ENCODE measurements at places on chromosomes 13 and 19. TPM values are rescaled to one million over a fixed set of nuclear protein-coding genes. Genes with fewer than 3 reads are reported as not detected.

DNA sequence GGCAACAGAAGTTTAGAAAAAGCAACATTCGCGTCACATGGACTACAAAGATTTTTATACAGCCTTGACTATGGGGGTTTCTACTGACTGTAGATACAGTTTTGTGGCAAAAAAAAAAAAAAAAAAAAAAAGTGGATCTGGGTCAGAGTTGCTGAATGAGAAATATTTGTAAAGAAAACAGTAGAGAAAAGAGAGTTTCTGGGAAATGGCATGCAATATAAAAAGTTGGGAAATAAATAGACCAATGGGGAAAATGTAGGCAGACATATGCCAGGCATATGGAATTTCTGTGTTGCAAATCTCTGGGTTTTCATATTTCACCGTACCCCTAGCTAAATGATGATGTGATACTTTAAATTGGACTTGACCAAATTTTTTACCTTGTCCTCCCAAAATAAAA is 315.3 kb downstream of the EFNB2 start:
- DNase-seq = no peak

DNA sequence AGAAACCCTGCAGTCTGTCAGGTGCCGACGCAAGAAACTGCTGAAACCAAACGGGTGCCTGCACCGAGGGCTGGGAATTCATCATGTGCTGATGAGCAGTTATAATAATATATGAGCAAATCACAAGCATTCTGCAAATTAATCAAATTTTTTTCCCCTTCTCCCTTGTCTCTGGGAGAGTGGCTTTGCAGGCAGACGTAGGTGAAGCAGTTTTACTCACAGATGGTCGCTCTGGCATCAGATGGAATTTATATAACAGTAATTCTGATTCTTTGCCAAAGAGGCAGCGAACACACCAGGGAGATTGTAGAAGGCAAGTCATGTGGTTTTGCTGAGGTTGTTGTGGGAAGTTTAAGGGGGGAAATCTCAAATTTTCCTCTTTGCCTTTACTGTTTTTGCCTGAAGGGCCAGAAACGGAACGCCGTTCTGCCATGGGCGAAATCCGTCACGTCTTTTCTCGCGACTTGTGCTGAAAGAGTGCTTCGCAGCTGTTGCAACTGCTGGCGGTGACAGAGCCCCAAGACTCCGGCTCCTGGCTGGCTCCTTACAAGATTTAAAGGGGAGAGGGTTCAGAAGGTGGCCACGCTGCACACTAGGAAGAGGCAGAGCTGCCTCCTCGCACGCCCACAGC is 320.1 kb downstream of the ZNF536 start:
- no peak for DNase-seq

DNA sequence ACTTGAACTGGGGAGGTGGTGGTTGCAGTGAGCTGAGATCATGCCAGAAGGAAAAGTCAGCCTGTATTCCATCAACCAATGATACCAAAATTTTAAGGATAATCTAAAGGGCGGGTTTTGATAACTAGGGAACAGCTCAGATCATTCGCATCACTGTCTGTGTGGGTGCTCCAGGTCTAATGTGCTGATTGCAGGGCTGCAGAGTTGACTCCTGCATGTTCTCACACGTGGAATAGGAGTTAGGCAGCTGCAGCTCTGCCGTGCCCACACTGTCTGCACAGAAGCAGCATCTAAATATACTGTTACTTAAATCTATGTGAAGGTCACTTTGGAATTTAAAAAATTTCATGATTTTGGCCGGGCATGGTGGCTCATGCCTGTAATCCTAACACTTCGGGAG is 4.3 kb upstream of the PARP4 start:
- no peak for DNase-seq

POU4F1 gene
- polyA plus RNA-seq = 0.03 TPM

NEK3 gene
- 45.6 TPM for polyA plus RNA-seq

DNA sequence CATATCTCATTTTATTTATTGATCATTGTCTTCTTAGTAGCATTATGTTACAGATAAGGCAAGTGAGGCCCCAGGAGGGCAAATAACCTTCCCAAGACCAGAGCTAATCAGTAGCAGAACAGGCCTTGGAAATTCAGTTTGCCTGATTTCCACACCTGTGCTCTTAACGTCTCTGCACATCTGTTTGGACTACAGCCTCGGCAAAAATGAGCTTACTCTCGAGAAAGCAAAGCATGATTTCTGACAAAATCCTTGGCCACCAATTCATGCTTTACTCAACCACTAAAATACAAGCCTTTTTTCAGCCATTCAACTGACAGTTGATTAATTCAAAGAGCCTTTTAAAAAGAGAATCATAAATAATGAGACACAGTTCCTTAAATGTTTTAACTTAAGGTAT is 309.3 kb upstream of the HTR2A start:
- DNase-seq = no peak

DNA sequence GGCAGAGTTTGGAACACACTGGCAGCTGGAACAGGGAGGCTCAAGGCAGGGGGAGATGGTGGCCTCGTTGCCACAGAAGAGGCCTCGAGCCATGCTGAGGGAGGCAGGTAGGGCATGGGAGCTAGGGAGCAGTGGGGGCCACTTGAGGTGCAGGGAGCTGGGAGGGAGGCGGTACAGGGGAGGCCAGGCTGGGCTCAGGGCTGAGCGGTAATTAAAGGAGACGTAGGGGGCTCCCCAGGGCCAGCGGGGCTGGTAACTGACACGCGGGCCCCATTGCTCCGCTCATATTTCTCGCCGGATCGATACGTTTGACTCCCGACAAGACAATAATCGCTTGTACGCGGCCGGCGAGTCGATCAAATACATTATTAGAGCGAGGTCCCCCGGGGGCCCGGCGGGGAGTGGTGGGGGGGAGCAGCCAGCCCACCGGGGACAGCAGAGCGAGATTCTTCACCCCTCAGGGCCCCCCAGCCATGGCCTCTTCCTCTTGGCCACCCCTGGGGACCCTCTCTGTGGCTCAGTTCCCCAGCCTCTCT is 2.4 kb upstream of the POU2F2 start:
- no peak for DNase-seq

DNA sequence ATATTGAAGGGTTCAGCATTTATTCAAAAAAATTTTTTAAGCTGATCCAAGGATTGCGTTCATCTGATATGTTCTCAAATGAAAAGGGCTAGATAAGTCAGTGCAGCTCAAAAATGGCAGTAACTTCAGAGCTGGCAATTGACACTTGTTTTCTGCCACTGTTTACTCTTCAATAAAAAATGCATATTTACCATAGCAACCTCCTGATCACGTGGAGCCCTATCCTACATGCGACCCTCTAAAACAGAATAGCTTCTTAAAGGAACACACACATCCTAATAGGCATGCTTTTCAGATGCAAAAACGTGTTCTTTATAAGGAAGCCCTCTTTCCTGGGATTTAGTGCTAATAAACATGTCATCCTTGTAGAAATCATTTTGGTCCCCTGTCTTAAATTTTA is 150.2 kb downstream of the ZNF536 start:
- no peak for DNase-seq

GRCh38 chr19:14901675-14902260 is 15.8 kb upstream of the OR7A17 start:
- no peak for DNase-seq

DNA sequence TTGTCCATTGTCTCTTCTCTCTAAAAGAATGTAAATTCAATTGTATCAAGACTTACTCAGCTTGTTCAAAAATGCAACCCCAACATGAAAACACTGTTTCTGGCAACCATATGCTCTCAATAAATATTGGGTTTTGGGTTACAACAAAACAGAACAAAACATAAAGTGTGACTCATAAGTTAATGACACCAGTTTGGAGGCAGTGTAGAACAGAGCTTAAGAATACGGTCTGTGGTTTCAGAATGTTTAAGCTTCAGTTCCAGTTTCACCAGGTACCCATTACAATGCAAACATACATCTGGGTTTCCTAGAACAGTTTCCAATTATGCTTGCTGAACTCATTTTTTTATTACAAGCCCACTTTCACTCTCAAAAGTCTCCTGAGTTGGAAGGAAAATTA is 285.8 kb upstream of the PCDH9 start:
- DNase-seq = no peak

ZNF253 gene
- 37.6 TPM for polyA plus RNA-seq

- no peak for DNase-seq
Measured at GRCh38 chr19:38971672-38972071, 3.9 kb downstream of the FBXO17 start.

SIGLECL1 gene
- not detected for polyA plus RNA-seq

DNA sequence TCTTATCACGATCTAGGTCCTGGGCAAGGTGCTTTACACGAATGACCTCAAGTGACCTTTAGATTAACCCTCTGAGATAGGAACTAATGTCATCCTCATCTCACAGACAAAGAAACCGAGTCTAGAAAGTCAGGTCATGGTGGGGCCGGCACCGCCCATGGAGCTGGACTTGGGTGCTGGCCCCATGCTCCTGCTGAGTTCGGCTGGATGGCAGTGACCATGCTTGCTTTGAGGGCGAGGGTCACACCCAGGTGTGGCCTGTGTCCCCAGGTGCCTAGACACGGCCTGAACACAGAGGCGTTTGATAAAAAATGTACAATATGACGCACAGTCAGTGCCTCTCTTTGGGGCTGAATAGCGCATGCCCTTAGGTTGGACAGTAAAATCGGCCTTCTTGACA is 26.8 kb downstream of the COL4A2 start:
- no peak for DNase-seq

- no peak for DNase-seq
Measured at GRCh38 chr19:33957804-33958203, 161.1 kb downstream of the KCTD15 start.

LRG1 gene
- 0.90 TPM for polyA plus RNA-seq

DNA sequence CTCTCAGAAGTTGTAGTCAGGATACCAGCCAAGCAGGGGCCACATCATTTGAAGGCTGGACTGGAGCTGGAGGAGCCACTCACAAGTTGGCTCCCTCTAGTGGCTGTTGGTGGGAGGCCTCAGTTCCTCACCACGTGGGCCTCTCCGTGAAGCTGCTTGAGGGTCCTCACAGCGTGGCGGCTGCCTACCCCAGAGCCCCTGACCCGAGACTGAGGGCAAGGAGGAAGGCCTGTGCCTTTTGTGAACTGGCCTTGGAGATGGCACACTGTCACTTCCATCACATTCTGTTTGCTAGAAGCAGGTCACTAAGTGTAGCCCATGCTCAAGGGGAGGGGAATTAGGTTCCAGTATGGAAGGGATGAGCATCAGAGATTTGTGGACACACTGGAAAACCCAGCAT is 14.6 kb downstream of the GNA11 start:
- DNase-seq = peak; percentile 33

ZNF419 gene
- 26.3 TPM for polyA plus RNA-seq

LNX2 gene
- 13.4 TPM for polyA plus RNA-seq

DNA sequence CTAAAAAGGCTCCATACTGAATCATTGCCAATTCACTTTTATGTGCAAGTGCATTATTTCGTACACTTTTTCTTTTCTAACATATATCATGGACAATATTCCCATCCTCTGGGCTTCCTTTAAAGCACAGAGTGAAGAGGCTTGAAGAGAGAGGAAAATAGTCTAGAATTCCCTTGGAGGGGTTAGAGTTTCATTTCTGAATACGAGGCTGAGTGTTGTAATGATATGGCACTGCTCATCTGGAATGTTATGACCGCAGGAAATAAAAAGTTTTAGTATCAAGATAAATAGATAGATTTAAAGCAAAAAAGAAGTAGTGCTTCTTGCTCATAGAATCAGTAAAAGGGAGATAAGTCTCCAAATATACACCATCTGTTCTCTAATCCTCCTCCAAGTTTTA is 412.3 kb upstream of the SLITRK1 start:
- no peak for DNase-seq

DNA sequence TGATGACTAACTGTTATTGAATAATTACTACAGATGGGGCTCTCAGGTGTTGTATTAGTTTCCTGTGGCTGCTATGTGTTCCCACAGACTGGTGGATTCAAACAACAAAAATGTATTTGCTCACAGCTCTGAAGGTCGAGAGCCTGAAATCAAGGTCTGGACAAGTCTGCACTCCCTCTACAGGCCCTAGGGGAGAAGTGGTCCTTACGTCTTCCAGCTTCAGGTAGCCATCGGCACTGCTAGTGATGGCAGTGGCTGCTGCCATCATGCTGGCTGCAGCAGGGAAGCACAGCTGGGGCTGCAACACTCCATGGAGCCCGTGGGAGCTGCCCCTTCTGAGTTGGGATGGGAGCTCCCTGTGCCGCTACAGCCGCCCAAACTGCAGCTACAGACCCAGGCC is 1.9 kb downstream of the TEX26 start:
- DNase-seq = no peak

DNA sequence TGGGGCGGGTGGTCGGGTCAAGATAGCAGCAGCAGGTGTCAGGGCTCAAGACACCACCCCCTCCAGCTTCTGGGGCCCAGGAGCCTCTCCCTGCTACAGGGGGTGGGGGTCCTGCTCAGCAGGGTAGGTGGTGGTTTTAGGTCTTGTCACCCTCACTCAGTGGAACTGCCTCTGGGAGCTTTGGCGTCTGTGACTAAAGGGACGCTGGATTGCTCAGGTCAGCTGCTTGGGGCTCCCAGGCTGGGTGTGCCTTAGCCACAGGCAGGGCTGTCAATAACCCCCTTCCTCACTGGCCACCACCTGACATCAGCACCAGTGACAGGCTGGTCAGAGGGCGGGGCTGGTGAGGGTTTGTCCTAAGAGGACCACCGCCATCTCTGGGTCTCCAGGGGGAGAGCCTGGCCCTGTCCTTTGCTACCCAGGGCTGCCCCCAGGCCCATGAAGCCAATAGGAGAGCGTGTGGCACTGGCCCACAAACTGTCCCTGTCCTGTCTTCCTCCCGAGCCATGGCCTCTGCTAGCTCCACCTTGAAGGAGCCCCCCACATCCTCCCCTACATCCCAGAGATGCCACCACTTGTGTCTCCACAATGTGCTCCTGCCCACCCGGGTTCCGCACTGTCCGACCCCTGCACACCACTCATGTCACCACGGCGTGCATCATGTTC is 36.4 kb downstream of the MAU2 start:
- no peak for DNase-seq

- DNase-seq = no peak
Measured at GRCh38 chr19:6481541-6482342, at the start of gene DENND1C. Gene DENND1C, minus strand, starts transcription at chr19:6481787. Its CDS starts 92 bp downstream, at chr19:6481695.

ADM5 gene
- 1.3 TPM for polyA plus RNA-seq

- no peak for DNase-seq
Measured at GRCh38 chr13:101146101-101146898, 270.0 kb downstream of the NALCN start.

DNA sequence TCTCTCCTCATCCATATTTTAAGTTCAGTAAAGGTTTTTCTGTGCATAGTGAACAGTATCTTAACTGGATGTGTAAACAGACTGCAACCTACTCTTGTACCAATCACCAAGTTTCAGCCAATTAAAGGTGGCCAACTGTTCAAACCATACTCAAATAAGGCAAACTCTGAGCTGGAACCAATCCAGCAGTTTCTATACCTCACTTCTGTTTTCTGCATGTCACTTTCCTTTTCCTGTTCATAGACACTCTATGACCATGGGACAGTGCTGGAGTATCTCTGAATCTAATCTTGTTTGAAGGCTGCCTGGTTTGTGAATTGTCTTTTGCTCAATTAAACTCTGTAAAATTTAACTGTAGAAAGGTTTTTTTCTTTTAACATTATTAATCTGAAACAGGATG is 470.3 kb upstream of the SLITRK6 start:
- no peak for DNase-seq

- DNase-seq = peak; percentile 46
Measured at GRCh38 chr13:31209172-31209840, 9.5 kb downstream of the B3GLCT start.

DNA sequence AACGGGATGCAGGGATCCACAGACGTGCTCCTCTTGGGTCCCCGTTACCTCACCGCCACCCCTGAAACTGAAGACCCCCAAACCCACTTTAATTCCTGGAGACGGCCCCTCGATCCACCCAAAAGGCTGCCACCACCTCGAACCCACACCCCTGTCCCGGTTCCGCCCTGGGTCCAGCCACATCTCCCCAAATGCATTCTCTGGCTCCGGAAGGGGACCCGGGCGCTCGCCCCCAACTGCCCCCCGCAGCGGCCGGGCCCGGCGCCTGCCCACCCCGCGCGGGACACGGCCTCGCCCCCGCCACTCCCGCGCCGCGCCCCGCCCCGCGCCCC is 219 bp upstream of the FSTL3 start:
- no peak for DNase-seq
